ENCODE measurements at places on chromosomes 1 and 21.

- no peak for DNase-seq
Observed at GRCh38 chr1:229986737-229987337, 80.2 kb upstream of the GALNT2 start.

GRCh38 chr1:39925721-39926342, 24.1 kb upstream of the MYCL start:
- DNase-seq: no peak

DNA sequence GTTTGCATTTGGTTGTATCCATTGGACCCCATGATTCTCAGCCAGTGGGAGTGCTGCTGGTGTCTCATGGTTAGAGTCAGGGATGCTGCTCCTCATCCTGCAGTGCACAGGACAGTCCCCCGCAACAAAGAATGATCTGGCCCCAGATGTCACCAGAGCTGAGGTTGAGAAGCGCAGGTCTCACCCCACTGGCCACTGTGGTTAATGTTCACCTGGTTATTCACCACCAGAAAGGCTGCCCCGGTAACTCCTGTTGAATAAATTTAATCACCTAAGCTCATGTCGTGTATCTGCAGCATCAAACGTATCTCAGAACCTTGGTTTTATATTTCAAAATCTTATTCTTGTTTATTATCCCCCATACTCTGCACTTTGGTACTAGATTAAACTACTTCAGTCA, 75.8 kb downstream of the ATP5PO start:
- DNase-seq: no peak

DNA sequence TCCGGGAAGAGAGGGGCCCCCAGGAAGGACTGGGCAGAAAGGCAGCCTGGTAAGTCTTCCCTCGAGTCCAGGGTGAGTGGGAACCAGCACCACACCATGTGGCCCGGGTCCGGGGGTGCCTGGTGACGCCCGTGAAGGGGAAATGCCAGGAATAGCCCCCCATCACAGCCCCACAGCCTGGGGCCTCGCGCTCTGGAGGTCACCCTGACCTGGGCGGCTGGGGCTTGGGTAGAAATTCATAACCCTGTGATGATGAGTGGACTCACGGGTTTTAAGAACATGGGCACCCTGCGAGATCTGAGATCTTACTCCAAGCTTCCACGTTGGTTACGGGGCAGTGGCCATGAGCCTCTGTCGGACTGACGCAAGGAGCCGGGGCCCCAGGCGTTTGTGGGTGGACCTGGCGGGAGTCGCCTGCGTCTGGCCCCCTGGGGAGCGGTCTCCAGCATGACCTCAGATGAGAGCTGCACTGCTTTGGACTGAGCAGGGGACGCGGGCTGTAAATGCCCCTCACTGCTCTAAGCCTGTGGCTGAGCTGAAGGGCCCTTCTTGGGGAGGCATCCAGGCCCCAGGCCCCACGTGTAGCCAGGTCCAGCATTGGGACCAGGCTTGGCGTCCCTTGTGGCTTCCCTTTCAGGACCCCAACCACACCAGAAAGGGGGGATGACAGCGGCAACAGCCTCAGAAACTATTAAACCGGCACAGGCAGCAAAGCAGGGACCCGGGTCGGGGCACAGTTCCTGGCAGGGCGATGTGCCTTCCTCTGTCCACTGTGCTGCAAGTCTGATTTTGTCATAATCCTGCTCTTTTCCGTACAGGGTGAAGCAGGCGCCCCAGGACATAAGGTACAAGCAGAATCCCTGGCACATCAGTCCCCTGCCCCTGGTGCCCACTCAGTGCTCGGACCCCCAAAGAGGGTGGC, 60.0 kb downstream of the SLC19A1 start:
- DNase-seq: no peak

GRCh38 chr1:214469290-214469689, 82.1 kb downstream of the PTPN14 start:
- DNase-seq: no peak

GRCh38 chr21:35220301-35220700, 171.2 kb upstream of the RUNX1 start:
- no peak for DNase-seq

All from stimulated activated CD8-positive, alpha-beta memory T cell treated with anti-CD3 and anti-CD28 coated beads, Interleukin-12 subunit alpha, Interleukin-12 subunit beta, amount 100 ng/mL, for 4 hours (primary cell).